Stimulated activated CD4-positive, alpha-beta T cell treated with anti-CD3 and anti-CD28 coated beads, Interleukin-15, amount 100 ng/mL, for 24 hours (primary cell): ENCODE measurements at places on chromosomes 6 and 20.

DNA sequence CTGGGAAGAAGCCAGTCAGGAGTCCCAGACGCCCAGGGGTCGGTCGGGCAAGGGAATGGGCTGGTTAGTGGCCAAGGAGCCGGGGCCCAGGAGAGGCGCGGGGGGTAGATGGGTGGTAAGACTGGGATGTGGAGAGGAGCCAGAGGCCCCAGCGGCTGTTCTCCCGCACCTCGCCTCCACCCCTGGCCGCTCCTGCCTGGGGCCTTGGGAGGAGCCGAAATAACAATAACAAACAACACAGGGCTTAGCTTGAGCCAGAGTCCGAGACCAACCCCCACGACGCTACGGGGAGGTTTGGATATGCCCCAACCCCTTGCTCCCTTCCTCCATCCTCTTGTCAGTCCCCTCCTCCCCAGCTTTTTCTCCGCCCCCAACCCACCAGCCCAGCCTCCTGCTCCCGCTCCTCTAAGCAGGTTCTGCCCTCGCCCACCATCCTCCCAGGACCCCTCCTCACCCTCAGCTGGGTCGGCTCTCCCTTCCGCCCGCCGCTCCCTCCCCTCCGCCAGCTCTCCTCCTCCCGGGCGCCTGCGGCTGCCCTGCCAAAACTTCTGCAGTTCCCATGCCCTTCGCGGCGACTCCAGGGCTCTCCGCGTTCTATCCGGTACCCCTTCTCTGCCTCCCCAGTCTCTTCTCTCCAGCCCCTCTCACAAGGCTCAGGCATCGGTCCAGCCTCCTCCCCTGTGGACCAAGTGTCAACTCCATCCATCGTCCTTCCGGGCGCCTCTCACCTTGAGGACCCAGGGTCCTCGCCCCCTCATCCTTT, 1.1 kb downstream of the RNF39 start:
- DNase-seq = peak; percentile 14

DNA sequence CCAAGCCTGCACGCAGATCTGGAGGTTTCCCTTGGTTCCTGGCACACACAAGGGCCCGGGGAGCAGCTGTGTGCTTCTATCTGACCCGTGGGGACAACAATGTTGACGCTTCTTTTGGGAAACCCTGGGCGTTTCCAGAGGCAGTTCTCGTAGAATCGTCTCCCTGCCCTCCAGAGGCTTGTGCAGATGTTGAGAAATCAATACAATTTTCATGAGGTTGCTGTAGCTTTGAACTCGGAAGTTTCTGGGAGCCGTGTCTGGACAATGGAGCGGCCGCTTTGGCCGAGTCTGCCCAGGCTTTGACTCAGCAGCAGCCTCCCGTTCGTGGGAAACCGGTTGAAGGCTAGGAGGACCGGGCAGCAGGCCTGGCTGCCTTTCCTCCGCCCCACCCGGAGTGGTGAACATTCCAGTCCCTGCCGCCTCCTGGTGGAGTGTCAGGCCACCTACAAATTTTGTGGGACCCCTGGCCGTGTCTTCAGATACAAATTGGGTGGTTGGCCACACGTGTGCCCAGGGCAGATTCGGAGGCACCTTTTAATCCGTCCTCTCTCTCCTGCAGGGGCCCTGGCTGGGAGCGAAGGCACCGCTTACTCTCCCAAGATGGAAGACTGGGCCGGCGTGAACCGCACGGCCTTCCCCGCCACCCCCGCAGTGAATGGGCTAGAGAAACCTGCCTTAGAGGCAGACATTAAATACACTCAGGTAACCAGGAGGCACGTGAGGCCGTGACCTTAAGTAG, 2.7 kb downstream of the PAX1 start:
- no peak for DNase-seq

DNA sequence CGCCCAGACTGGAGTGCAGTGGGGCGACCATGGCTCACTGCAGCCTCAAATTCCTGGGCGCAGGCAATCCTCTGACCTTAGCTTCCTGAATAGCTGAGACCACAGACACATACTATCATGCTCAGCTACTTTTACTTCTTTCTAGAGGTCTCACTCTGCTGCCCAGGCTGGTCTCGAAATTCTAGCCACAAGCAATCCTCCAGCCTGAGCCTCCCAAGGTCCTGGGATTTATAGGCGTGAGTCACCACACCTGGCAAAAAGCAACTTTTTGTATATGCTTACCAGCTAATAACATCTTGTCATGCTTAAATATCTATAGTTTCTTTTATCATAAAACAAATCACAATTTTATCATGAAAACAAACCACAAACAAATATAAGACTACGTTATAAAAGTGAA, 23.0 kb downstream of the RNASET2 start:
- DNase-seq = no peak

GRCh38 chr6:88513471-88513870, 347.3 kb upstream of the CNR1 start:
- no peak for DNase-seq

DNA sequence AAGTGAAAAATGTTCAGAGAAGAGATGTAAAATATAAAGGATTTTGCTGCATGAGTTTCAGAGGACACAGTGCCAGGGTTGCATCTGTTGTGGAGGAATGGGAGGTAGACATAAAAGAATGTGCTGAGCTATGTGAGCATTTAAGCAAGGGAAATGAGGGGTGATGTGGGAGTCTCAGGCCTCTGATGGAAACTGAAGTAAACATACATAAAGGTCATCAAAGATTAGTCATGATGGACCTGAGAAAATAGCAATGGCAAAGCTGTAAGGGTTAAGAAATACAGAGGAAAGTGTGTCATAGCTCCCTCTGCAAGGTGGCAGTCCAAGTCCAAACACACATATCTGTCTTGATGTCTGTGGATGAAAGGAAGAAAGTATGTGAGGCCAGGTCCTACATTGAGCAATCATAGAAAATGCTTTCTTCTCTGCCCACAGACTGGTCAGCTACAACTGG, 306.6 kb upstream of the ECI2 start:
- no peak for DNase-seq

DNA sequence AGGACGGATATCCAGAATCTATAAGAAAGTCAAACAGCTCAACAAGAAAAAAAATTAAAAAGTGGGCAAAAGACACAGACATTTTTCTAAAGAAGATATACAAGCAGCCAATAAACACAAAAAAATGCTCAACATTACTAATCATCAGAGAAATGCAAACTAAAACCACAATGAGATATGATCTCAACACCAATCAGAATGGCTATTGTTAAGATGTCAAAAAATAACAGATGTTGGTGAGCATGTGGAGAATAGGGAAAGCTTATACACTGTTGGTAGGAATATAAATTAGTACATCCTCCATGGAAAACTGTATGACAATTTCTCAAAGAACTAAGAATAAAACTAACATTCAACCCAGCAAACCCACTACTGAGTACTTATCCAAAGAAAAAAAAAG, 23.3 kb upstream of the OSTM1 start:
- DNase-seq = no peak

DNA sequence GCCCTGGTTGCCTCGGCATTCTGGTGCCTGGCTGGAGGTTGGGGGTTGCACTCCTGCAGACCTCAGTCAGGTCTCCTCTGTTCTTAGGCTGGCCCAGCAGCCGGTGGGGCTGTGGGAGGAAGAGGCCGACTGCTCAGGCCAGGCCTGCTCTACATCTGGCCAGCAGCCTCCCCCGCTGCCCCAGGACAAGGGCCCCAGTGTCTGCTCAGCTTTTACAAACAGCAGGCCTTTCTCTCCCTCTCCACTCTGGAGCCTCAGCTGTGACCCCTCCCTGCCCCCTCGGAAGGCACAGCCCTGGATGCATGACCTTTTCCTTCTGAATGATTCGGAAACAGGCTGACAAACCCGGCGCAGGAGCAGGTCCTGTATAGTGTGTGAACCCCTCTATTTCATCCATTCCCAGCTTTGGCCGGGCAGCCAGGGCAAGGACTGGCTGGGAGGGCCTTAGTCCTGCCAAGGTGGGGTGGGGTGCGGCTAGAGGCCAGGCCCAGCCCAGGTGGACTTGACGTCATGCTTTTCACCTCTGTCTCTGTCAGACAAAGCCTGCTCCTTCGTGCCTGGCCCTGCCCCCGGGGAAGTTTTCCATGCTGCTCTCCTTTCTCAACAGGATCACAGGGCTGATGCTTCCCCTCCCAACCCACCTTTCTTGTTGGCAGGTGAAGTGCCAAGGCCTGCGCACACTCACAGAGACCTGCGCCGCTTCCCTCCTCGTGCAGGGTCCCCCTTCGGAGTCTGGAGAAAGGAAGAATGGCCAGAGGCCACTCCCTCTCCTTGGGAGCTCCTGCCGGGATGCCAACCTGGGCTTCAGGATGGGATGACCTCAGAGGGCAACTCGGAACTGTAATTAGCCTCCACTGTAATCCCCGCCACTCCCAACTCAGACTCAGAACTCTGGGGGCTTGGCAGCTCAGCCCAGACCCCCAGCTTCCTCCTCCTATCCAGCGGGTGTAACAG, 10.1 kb upstream of the ITPR3 start:
- DNase-seq = no peak

DNA sequence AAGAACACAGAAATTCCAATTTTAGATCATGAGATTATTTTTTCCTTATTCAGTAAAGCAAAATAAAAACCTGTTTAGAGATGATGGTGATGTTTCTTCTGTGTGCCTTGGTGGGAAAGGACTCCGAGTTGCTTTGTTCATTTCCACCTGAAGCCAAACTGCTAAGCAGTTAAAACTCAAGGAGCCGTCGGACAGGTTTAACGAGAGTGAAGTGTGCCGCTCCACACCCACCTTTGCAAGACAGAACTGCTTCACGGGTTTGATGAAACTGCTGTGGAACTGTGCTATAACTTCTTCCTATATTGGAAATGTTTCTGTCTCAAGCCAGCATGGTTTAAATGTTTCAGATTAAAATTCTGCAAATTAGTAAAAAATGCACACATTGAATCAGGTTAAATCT, 9.2 kb upstream of the DSP start:
- DNase-seq = no peak

GRCh38 chr6:21845439-21846140, 252.0 kb downstream of the SOX4 start:
- no peak for DNase-seq

GRCh38 chr20:3741836-3742458, 9.5 kb downstream of the HSPA12B start:
- DNase-seq = no peak

DNA sequence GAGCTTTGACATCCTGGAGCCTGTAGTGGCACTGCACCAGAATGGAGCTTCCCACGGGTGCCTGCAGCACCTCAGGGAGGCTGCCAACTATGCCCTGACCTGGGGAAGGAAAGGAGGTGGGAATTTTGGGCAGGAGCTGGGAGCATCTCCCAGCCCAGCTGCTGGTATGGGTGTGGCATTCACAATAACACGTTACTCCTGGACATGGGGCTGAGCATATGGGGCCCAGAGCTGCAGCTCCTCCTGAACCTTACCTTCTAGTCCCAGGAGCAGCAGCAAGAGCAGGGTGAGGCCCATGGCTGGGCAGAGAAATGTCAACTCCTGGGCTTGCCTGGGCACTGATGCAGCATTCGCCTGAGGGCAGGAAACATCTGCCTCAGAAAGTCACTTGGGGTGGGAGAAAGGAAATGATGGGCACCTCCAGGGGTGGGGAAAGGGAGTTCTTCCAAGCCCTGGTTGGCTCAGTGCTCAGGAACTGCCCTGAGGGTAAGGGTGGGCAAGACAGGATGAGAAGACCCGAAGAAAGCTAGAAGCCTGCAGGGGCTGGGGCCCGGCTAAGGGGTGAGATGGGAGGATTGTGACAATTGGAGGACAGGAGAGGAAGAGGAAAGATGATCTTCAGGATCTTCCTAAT, at the start of gene TREML1:
TREML1 (minus strand) TSS at position 356 of the 634 bp plus-strand sequence; CDS start at position 297, 59 bp downstream.
- no peak for DNase-seq

- no peak for DNase-seq
Observed at GRCh38 chr20:50404419-50405234, 105.6 kb upstream of the PTPN1 start.

DNA sequence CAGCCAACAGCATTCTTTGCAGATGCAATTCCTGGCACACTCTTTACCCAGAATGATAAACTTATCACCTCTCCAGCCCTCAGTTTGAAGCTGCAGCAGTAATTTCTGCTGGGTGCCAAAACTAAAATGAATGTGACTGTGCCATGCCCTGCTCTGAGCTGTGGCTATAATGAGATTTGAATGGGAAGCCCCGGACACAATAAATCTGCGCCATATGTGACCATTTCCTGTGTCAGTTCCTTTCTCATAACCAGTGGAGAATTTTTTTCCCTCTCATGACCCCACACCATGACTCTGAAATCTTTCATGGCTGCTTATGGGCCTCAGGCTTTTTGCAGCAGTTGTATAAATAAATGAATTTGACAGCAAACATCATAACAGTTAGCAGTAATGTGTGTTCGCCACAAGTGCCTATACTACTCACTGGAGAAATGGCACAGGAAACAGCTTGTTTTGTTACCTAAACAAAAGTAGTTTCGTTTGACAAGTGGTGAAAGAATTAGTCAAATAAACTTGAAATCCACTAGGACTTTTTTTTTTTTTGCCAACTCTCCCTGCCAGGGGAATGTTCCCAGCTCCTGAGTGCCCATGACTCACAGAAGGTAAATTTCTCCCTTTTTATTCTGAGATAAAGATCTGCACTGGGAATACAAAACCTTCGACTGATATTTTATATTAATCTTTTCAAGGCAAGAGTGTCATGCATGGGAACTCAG, 408.4 kb downstream of the PKHD1 start:
- no peak for DNase-seq

GRCh38 chr6:138310821-138311220, 66.9 kb upstream of the SMIM28 start:
- no peak for DNase-seq

GRCh38 chr6:139608466-139609261, 234.2 kb upstream of the CITED2 start:
- no peak for DNase-seq

- no peak for DNase-seq
Observed at GRCh38 chr6:129708496-129709195, 1.3 kb downstream of the ARHGAP18 start.

- DNase-seq = no peak
Observed at GRCh38 chr6:162873537-162873936, 145.8 kb downstream of the PACRG start.

DNA sequence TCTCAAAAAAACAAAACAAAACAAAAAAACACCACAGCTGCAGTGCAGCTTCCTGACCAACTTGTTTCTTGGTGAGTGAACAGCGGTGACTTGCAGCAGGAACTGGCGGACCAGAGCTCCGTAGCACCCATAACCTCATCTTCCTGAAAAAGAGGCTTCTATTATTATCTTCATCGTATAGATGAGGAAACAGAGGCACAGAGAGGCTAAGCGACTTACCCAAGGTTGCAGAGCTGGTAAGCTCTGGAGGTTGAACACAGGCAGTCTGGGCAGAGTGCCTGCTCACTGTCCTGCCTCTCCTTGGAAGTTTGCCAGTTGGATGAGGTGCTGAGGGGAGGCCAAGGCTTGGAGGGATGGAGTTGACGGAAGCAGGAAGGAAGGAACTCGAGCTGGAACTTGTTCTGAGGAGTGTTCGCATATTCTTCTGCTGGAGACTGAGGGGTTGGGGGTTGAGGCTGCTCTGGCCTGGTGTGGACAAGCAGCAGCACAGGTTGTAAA, 47.9 kb upstream of the CCDC167 start:
- no peak for DNase-seq

- no peak for DNase-seq
Observed at GRCh38 chr20:4187147-4187546, 171.8 kb upstream of the RNF24 start.

DNA sequence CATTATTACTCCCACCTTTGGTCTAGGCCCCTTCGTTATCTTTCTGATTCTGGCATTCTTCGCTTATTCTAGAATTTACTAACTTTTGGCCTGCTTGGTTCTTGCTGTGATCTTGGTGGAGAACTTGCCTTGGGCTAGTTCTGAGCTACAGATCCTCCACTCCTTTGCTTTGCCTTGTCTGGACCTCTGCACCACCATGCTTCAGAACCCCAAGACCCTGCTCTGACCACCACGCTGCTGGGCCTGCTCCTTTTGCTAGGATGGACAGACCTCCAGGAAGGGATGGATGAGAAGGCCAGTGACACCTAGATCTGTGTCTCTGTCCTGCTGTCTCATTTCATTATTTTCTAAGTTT, 30.4 kb upstream of the CCN2 start:
- DNase-seq = no peak
